Esophagus squamous epithelium (tissue), 5 donors: ENCODE measurements at places on chromosomes 7 and 10.

- no peak for DNase-seq
Measured at GRCh38 chr7:83413424-83413823, 235.5 kb downstream of the SEMA3E start.

- no peak for DNase-seq
Measured at GRCh38 chr7:20146451-20146850, 70.7 kb downstream of the MACC1 start.

- no peak for DNase-seq
Measured at GRCh38 chr7:5231116-5231515, 41.1 kb downstream of the WIPI2 start.

- DNase-seq = no peak
Measured at GRCh38 chr10:1662438-1663025, 74.8 kb downstream of the ADARB2 start.

DNA sequence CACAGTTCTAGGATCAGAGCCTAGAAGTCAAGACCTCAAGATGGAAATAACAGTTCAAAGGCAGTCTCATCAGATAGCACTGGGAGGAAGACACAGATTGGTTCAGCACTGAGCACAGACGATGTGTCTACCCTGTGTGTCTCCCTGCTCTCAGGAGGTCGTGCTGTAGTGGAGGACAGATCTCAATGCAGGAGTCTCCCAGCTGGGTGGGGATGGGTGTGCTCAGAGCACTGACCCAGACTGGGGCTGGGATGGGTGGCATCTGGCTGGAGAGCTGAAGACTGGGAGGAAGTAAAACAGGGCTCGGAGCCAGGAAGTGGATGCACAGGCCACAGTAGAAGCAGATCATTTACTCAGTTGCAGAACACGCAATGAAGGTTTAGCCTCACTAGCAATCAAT is 69.5 kb upstream of the GDF10 start:
- DNase-seq = no peak

GRCh38 chr10:31153692-31154091 is 122.0 kb upstream of the ZNF438 start:
- no peak for DNase-seq

DNA sequence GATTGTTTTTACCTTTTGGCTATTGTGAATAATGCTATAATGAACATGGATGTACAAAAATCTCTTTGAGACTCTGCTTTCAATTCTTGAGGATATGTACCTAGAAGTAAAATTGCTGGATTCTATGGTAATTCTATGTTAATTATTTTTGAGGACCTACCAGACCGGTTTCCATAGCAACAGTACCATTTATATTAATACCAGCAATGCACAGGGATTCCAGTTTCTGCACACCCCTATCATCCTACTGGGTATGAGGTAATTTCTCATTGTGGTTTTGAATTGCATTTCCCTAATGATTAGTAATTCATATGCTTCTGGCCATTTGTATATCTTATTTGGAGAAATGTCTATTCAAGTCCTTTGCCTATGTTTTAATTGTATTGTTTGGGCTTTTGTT is 9.9 kb upstream of the PPP1R9A start:
- no peak for DNase-seq

DNA sequence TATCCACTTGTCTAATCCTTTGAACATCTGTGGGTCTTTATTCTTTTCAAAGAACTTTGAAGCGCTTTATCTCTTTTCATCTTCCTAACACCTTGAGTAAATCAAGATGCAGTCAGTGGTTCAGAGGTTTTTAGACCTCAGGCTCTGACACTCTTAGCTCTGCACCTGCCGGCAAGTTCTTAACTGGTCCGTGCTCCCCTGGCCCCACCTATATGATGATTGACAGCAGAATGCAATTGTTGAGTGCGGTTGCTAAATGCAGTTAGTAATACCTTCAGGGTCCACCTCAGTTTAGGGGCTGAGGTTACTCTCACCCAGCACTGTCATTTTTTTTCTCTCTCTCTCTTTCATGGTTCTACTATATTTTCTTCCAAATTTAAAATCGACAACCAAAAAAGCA is 854.2 kb upstream of the AUTS2 start:
- DNase-seq = no peak

- DNase-seq = no peak
Measured at GRCh38 chr7:103658055-103659005, 212.3 kb upstream of the SLC26A5 start.

- no peak for DNase-seq
Measured at GRCh38 chr7:140153666-140154161, 23.1 kb downstream of the KDM7A start.

DNA sequence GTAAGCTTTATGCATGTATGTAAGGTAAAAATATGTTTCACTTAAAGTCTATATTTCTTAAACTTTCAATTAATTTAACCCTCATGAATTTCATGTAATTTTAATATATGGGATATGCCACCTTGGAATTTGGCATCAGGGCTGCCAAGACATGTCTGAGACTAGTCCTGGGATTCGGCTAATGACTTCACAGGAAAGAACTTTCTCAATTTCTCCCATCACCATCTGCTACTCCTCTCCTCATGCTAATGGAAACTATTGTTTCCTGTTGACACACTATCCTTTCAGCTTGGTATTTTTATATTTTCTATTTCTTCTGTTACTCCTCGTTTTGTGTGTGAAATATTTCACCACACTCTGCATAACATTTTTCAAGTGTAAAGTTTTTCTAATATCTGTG is 205.9 kb downstream of the ARL4A start:
- DNase-seq = no peak

GRCh38 chr10:72719941-72720592 is 28.1 kb downstream of the MCU start:
- no peak for DNase-seq

GRCh38 chr7:134126146-134126545 is 994 bp upstream of the LRGUK start:
- DNase-seq = no peak

GRCh38 chr10:68566955-68567354 is 6.8 kb downstream of the TET1 start:
- no peak for DNase-seq

DNA sequence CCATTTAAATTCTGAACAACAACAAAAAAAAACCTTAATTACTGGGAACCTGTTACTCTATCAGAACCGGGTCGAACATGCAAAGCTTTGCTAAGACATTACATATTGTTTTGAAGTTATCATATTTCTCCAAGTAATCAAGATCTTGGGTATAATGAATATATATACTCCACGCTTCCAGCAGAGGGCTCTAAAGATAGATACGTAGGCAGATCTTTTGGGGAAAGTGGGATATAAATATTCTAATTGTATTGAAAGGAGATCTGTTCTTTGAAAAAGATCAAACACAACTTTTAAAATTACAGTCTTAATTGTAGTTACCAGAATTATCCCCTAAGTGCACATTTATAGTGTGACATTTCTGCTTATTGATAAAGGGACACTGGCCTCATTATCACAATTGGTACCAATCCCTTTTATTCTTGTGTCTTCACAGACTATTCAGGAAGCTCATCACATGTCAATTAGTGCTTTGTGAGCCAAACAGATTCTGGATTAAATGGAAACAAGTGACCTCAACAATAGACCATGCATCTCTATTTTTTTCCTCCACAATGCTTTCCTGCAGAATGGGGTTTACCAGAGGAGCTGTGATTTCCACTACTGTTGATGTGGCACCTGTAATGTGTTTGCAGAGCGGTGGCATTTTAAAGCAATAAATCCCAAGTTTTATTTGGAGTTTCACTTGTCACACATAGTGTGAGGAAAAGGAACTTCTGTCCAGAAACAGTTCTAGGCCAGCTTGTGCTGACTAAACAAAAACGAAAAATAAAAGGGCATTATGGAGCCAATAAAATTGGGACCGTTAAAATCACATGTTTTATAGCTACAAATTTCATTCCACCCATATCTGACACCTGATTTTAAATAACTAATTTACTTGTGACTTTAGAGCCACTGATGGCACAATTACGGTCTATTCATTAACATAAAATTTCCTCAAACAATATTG is 122.4 kb downstream of the CTTNBP2 start:
- DNase-seq = no peak

- no peak for DNase-seq
Measured at GRCh38 chr10:5047912-5048628, 44.4 kb upstream of the AKR1C2 start.

- no peak for DNase-seq
Measured at GRCh38 chr7:24757353-24758275, at the start of gene GSDME. Gene GSDME, minus strand, starts transcription at chr7:24757464. Its CDS starts 7,690 bp downstream, at chr7:24749774.

DNA sequence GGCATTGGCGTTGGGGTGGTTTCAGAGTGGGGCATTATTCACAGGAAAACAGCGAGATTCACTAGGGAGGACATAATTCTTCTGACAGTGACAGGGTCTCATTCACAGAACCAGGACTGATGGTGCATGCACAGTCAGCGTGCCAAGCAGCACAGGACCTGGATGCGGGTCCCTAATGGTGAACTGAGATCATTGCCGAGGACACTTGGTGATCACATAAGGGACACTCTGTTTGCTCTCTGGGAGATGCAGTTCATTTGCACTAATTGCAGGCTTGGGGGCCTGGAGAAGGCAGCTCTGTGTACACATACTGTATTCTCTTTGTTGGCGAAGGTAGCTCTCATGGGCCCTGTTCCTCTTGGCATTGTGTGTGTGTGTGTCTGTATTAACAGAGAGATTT is 716.1 kb downstream of the PHTF2 start:
- DNase-seq = no peak

DNA sequence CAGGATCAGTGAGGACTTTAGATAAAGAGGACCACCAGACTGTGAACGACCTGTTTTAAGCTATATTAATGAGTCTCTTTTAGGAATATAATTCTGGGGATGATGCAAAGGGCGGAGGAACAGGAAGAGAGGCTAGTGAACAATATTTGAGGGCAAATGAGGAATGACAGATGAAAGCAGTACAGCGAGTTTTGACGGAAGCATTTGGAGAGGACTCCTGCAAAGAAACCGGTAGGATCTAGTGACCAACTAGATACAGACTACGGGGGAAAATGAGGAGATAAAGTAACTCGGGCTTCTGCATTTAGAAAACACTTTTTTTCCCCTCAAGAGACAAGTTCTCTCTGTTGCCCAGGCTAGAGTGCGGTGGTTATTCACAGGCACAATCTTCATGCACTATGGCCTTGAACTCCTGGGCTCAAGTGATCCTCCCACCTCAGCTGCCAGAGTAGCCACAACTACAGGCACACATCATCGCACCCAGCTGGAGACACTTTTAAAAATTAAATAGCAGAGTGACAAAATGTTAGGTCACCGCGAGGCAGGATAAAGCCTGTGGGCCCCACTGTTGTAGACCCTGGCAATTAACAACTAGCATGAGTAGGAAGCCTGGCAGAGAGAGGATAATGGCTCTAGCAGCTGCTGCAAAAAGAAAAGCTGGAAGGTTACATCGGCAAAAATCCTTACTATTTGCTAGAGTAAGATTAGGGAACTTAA is 143.2 kb downstream of the SRPK2 start:
- no peak for DNase-seq

DNA sequence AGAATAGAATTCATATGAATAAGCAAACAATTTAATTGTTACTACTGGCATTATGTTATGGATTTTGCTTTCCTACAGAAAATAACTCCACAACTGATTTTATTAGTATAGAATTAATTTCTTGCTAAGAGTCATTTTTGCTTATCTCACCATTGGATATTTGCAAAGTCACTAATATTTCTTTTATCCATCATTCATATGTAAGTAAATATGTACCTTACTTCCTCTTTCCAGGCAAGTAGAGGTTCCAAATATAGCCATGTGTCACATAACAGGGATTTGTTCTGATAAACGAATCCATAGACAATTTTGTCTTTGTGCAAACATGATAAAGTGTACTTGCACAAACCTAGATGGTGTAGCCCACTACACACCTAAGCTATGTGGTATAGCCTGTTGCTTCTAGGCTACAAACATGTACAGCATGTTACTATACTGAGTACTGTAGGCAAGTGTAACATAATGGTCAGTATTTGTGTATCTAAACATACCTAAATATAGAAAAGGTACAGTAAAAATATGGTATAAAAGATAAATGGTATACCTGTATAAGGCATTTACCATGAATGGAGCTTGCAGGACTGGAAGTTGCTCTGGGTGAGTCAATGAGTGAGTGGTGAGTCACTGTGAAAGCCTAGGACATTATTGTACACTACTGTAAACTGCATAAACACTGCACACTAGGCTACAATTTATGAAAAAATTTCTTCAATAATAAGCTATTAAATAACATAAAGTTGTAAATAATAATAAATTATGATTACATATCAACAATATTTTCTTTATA is 18.3 kb downstream of the KLLN start:
- no peak for DNase-seq

- no peak for DNase-seq
Measured at GRCh38 chr7:150322833-150323681, at the start of the genes ACTR3C and LRRC61. Gene ACTR3C, minus strand, starts transcription at chr7:150323545. Its CDS starts 28,249 bp downstream, at chr7:150295296. Gene LRRC61, plus strand, starts transcription at chr7:150323355. Its CDS starts 13,507 bp downstream, at chr7:150336862.

DNA sequence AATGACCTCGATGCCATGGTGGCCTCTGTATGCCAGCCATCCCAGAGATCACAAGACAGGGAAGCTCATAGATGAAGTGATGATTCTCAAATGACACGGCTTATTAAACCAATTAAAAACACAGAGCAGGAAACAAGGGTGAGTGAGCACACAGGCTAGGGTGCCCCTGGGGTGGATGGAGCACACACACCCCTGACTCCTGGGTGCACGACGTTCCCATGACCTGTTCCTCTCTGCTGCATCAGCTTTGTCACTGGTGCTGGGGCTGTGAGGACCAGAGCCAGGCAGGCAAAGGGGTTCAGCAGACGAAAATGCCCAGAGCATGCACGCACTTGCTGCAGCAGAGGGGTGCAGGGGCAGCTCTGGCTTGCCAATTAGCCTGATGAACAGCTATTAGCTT is 86.5 kb upstream of the LRRC4 start:
- no peak for DNase-seq

DNA sequence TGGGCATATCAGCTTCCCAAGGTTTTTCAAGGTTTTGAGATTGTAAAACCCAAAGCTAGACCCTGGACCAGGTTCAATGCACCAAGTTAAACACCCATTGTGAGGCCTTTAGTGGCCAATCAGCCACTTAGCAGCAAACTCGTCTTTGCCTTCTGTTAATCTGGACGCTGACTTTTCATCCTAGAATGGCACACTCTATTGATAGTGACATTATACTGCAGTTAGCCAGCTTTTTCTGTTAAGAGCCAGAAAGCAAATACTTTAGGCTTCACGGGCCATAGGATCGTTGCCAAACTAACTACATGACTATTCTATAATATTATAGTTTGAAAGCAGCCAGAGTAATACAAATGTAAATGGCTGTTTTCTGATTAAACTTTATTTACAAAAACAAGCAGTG is 51.3 kb downstream of the VKORC1L1 start:
- no peak for DNase-seq

DNA sequence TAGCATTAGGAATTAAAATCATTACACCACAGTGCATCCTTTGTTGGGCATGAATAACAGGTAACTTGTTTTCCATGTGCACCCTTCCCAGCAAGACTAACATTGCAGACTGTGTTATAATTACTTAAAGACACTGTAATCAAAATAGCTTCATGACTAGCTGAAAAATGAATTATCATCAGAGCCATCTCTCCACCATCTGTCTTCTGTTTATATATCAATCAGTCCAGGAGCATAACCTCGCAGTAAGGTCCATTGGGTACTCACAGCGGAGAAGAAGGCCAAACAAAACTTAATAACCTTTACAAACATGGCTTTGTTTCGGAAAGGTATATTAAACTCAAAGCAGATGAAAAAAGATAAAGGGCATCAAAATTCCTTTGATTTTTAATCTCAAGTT is 90.6 kb downstream of the ODAD2 start:
- no peak for DNase-seq
